ENCODE measurements at places on chromosomes 12 and 14.
A peak's percentile ranks its signal among the peaks of the same experiment; 100 is the strongest.

DNA sequence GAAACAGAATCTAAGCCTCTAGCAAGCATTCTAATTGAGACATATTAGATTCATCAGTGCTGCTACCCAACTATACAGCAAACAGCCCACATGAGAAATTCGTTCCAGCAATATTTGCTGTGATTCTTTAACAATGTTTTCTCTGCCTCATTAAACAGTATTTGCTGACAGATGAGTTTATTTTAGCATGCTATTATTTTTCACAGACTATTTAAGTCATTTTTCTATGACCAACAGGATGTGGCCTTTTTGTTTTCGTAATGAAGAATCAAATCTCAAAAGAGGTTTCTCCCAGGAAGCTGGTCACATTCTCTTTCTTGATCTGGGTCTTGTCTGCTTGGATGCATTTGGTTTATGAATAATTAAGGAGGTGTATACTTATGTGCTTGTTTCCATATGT, 23.2 kb upstream of the SERPINA12 start:
- DNase-seq = no peak

- DNase-seq = no peak
These were observed 50.3 kb downstream of the BCL2L14 start for GRCh38 chr12:12121061-12121460.

DNA sequence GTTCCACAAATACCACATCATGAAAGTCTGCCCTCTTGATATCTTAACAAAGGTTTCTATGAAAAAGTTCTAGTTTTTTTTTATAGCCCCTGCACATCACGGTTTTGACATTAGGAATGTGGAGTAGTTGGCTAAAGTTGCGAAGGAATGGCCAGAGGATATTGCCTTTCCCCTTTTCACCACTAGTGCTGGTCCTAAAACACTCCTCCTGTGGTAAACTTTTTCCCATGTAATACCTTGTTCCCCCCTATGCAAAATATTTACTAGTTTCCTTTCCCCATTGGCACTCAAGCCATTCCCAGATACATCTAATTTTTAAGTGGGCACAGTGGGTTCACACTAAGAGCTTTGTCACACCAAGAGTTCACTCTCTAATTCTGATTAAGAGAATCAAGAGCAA, 33.4 kb downstream of the R3HDM2 start:
- DNase-seq = no peak

DNA sequence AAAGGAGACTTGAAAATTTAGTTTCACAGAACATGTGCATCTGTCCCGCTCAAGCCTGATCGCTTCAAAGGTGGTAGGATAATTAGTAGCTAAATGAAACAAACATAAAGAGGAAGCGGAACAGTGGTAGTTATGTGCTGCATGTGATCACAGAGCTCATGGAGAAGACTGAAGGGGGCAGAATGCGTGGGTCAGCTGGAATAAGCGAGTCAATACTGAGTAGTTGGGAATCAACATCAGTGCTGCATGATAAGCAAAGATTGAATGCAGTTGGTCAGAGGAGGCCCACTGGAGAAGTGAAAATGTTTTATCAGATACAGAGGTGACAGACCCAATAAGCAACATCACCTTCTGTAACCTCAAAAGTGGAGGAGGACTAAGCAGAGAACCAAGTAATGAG, 95.1 kb upstream of the RFX4 start:
- DNase-seq = no peak

- DNase-seq = no peak
These were observed 43.9 kb downstream of the GIT2 start for GRCh38 chr12:109952160-109952858.

- no peak for DNase-seq
These were observed 186.0 kb upstream of the HMGA2 start for GRCh38 chr12:65638324-65638723.

- no peak for DNase-seq
These were observed 8.5 kb upstream of the FZD10 start for GRCh38 chr12:130153803-130154202.

DNA sequence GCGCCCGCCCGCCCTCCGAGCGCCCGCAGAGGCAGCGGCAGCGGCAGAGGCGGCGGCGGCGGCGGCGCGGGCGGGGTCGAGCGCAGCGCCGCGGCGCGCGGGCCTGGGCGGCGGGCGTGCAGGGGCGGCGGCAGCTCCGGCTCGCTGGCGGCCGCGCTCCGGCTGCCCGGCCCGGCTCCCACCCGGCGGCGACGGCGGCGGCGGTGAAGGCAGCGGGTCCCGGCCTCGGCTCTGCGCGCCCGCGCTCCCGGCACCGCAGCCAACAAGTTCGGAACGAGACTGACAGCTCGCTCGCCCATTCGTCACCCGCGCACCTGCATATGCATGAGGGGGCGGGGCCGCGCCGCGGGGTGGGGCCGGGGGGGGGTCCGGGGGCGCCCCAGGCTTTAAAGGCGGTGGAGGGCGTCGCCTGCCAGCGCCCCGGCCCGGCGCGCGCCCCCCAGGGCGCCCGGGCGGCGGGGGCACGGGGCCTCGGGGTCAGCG, at the start of gene JAG2:
TSS of gene JAG2 (minus strand) at position 281 of the 483 bp plus-strand sequence. CDS start 356 bp downstream, outside the sequence.
- peak; percentile 18 for DNase-seq

DNA sequence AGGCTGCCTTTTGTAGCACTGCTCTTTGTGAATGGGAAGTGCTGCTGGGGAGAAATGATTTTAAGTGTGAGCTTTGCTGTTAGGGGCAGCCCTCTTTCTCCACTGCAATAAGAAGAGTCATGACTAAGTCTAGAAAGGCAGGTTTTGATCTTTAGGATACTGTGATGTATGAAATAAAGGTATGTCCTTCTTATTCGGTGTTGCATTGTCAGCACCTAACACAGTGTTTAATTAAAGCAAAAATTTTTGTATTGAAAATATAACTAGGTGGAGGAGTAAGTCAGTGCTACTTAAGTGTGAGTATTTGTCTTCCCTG, 81.5 kb downstream of the ETV6 start:
- no peak for DNase-seq

- DNase-seq = no peak
These were observed 23.4 kb upstream of the IPO8 start for GRCh38 chr12:30719060-30719459.

DNA sequence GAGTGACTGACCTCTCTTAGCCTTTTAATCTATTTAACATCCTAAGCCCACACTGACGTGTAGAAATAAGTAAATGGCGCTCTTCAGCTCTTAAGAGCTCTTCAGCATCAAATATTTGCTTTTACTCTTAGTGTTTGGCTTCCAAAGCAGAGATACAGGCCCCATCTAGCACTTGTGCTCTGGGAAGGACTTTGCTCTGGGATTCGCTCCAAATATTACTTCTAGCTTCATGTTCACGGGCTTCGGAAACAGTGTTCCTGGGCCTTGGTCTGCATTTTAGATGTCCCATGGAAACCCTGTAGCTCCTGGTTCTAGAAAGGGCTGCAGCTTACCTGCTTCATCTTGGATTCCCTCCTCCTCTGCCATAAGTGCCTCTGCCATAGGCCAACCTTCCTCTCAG, 2.7 kb upstream of the NKX2-8 start:
- no peak for DNase-seq

Data from Kasumi-1 (cell line).